Retinal pigment epithelial cell (primary cell): ENCODE measurements at places on chromosomes 4 and X.

- DNase-seq: no peak
These were observed 164.7 kb upstream of the LEF1 start for GRCh38 chr4:108333353-108333942.

GRCh38 chrX:103560256-103560655 is 25.1 kb upstream of the TCEAL4 start:
- no peak for DNase-seq

- peak; percentile 84 for DNase-seq
These were observed 112.0 kb downstream of the SHROOM3 start for GRCh38 chr4:76546759-76547742.

- DNase-seq: no peak
These were observed 246.4 kb downstream of the FBXO8 start for GRCh38 chr4:174037049-174037448.

DNA sequence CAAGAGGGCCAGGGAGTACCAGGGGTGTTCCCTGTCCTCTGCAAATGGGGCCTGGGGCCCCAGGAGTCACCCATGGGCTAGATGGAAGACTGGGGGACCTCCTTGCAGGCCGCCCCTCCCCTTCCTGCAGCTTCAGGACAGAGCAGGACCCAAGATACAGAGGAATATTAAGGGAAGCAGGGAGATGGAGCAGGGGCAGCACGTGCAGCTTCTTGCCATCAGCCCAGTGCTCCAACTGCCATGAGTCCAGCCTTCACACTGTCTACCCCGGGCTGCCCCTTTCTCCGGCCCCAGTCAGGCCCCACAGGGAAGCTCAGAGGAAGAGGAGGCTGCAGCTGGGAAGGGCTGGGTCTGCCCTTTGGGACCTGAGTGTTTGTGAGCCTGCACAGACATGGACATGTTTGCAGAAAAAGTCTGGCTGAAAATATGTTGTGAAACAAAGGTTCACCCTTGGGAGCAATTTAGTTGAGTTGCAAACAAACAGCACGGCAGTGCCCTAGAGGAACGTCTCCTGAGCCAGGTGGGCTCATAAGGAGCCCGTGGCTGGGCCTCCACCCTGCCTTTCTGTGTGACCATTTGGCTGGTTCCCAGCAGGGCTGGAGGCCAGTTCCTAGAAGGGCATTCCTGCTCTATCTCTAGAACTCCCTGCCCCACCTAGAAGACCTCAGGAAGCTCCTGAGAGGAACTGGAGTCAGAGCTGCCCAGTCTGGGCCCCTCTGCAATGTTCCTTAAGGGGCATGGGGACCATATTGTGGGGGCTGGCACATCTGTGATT is 8.9 kb downstream of the FATE1 start:
- DNase-seq: no peak

GRCh38 chrX:31629195-31629594 is 557.4 kb upstream of the FTHL17 start:
- DNase-seq: no peak

DNA sequence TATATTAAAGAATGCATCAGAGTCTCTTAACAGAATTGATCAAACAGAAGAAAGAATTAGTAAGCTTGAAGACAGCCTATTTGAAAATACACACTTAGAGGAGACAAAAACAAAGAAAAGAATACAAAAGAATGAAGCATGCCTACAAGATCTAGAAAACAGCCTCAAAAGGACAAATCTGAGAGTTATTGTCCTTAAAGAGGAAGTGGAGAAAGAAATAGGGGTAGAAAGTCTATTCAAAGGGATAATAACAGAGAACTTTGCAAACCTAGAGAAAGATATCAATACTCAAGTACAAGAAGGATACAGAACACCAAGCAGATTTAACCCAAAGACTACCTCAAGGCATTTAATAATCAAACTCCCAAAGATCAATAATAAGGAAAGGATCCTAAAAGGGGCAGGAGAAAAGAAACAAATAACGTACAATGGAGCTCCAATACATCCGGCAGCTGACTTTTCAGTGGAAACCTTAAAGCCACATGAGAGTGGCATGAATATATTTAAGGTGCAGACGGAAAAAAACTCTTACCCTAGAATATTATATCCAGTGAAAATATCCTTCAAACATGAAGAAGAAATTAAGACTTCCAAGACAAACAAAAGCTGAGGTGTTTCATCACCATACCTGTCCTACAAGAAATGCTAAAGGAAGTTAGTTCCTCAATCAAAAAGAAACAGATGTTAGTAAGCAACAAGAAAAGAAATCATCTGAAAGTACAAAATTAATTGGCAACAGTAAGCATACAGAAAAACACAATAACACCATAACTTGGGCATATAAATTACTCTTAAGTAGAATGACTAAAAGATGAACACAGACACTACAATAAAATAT is 36.1 kb downstream of the LRBA start:
- DNase-seq: no peak

DNA sequence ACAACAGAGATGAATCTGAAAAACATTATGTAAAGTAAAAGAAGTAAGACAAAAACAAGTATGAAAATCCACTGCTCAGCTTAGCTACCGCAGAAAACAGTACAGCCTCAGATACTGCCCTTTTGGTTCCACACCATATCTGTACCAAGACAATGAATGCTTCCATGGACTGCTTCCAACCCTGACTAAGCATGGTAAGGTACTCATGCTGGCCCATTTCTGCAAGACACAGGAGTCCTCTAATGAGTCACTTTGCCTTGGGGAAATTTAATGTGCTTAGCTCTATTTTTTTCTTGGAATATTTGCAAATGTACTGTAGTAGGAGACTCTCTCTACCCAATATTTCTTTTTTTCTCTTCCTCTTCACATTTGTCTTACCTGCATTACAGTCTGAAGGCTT is 931.7 kb upstream of the HS3ST1 start:
- DNase-seq: no peak

DNA sequence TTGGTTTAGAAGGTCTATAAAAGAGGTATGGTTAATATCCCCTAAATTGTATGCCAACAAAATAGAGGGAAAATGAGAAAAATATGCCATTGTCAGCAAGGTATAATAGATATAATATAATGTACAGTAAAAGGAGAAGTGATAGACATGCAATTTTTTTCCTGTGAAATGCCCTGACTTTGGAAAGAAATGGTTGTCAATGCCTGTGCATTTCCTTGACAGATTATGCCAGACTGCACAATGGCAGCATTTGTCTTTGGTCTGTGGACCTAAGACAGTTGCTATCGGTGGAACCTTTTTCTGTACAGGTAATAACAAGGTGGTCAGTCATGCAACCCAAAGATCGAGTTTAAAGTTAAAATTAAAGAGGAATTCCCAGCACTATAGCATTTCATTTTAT is 301.7 kb downstream of the CFAP299 start:
- no peak for DNase-seq

GRCh38 chrX:10602646-10603045 is 17.7 kb downstream of the MID1 start:
- DNase-seq: no peak

DNA sequence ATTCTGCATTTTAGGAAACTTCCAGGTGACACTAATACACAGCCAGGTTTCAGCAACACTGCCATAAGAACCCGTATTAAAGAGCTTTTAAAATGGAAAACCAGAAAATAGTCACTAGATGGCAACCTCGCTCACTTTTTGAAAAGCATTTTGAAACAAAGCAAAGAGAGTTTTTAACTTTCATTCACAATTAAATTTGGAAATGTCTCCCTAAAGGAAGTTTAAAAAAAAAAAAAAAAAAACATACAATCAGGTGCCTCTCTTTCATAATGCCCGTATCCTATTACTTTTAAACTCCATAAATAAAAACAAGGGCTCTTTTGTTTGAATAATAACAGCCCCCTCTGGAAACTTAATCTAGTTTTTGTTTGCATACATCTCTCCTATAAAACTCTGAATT is 20.3 kb downstream of the MEPE start:
- DNase-seq: no peak

DNA sequence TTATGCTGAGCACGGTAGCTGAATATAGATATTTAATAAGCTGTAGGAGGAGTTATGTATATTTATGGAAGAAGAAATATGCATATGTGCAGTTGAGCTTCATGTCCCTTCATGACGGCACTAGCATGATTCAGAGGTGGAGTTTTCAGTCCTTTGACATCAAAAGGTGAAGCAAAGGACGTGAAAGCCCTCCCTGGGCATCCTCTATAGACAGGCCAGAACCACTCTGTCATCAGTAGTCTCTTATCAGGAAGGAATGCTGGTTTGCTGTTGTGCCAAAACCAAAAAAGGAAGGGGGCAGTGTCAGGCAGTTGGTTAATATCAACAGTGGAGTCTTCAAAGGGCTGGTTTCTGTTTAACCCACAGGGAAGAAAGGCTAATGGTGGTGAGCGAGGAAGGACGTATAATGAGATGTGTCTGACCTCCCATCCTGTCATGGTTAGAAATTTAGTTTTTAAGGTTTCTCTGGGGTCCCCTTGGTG is 23.5 kb upstream of the IL2 start:
- DNase-seq: no peak

GRCh38 chrX:142428916-142429315 is 223.8 kb upstream of the MAGEC2 start:
- DNase-seq: no peak

- DNase-seq: no peak
These were observed 231.1 kb upstream of the ANXA3 start for GRCh38 chr4:78320349-78320935.

- no peak for DNase-seq
These were observed 220.1 kb downstream of the RAB28 start for GRCh38 chr4:13263967-13264525.

- DNase-seq: no peak
These were observed 13.6 kb upstream of the TMEM156 start for GRCh38 chr4:39045827-39046221.

- DNase-seq: no peak
These were observed 2214.5 kb upstream of the TENM3 start for GRCh38 chr4:180028682-180029081.

DNA sequence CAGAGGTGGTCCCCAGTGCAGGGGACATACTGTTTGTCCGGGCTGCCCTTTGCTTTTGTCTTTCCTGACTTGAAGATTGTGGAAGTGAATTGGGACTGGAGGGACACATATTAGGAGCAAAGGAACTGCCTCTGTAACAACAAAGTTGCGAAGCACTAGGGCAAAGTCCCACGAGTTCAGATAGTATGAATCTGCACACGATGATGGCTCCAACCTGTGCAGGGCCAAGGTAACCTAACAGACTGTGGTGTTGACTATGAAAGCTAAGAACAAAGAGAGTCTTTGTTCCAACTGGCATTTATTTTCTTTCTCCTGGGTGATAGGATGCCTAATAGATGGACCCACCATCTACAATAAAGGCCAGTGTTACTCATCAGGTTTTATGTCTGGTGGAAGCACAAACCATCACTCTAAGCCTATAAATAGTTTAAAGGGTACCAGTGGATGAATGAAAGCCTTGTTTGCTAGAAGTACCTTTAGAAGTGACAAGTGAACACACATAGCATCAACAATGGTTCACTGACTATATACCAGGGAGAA is 71.8 kb downstream of the TMA16 start:
- DNase-seq: no peak

GRCh38 chr4:24644983-24645764 is 60.8 kb upstream of the DHX15 start:
- peak; percentile 64 for DNase-seq

GRCh38 chr4:177726111-177726510 is 283.9 kb upstream of the AGA start:
- peak; percentile 3 for DNase-seq

GRCh38 chrX:48934581-48935300 is 15.9 kb upstream of the PIM2 start:
- DNase-seq: no peak

GRCh38 chr4:184201179-184201578 is 16.5 kb downstream of the ENPP6 start:
- no peak for DNase-seq

GRCh38 chr4:128660361-128661215 is 148.9 kb upstream of the JADE1 start:
- DNase-seq: no peak

GRCh38 chrX:109533005-109533404 is 3.6 kb upstream of the NXT2 start:
- no peak for DNase-seq

- no peak for DNase-seq
These were observed 11.2 kb upstream of the DACH2 start for GRCh38 chrX:86137071-86137470.

- DNase-seq: no peak
These were observed 3.1 kb upstream of the FGF16 start for GRCh38 chrX:77444075-77444474.

DNA sequence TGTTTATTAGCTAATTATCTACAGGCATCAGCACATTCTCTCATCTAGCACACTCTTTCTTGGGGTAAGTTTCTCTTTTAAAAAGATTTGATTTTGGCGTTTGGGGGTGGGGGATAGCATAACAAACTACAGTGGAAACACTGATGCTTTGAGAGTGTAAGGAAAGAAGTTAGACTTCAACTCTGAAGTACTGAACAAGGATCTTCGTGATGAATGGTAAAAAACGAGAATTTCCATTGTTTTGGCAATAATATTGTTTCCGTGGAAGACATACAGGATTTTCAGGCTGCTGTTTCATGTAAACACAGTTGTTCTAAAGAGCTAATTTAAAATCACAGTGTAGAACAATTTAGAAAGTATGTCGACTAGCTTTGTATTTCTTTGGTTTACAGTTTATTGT is 451 bp downstream of the LPAR4 start:
- DNase-seq: no peak

GRCh38 chrX:40637687-40638086 is 9.7 kb downstream of the CXorf38 start:
- no peak for DNase-seq

DNA sequence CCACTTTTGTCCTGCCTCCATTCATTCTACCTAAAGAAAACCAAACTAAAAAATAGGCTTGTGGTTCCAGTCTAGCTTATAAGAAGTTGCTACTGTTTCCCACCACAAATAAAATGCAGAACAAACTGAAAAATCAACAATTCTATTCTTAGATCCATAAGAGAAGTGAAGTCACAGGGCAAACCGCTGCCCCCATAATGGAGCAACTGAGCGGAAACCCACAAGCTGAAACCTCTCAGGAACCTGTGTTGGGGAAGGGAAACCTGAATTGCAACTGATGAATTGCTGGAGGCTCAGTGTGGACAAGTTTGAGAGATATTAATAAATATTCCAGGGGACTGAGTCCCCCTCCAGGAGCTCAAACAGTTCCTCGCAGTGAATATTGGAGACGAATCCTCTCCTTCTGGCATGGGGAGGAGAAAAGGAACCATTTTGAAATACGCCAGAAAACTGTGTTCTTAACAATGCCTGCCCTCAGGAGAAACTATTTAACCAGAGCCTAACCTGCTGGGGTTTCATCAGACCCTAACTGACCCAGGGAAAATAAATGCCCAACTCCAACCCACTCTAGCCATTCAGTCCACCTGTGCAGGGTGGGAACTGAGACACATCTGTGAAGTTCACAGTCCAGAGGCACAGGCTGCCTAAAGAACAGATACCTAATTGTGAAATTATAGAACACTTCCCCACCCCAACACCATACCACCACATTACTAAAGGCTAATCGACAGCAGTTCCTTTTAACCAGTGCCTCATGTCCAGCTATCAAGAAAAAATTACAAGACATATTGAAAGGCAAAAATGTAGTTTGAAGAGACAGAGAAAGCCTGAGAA is 22.8 kb upstream of the SH3RF1 start:
- no peak for DNase-seq

- DNase-seq: no peak
These were observed 1091.6 kb downstream of the C4orf33 start for GRCh38 chr4:130187587-130187986.
